ENCODE measurements at places on chromosomes 2 and 18.

- peak; percentile 89 for DNase-seq
Measured at GRCh38 chr18:79378536-79379250, 17.0 kb upstream of the NFATC1 start.

DNA sequence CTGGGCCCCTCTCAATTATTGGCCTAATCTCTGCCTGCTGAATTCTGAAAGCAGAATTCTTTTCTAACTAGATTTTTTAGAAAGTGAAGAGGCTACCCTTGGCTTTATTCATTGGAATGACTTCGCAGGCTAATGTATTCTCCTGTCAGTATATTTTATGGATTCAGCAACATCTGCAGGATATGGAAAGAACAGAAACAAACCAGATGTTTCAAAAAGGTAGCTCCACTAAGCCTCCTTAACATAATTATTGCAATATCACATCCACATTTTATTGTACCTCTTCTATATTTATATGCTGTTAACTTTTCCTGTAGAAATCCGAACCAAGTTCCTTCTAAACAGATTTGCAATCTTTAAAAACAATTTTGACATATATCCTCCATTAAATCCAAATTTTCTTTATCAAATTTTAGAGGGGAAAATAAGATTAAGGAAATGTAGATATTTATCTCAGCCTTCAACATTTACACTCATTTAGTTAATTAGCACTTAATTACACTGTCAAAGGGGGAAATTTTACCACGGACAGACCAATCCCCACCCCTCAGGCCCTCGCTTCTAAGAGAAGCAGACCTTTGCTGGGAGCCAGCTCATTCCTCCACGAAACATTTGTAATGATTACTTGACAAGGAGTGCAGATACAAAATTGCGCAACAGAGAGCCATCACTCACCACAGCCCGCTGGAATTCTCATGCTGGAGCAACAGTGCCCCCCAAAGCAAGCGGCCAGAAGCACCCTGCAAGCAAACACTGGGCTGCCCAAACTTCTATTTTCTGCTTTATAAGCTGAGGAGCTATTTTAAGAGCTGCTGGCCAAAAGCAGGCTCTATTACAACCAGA is 253.4 kb downstream of the ETAA1 start:
- peak; percentile 93 for DNase-seq

GRCh38 chr18:2618009-2618408 is 37.5 kb upstream of the SMCHD1 start:
- no peak for DNase-seq

DNA sequence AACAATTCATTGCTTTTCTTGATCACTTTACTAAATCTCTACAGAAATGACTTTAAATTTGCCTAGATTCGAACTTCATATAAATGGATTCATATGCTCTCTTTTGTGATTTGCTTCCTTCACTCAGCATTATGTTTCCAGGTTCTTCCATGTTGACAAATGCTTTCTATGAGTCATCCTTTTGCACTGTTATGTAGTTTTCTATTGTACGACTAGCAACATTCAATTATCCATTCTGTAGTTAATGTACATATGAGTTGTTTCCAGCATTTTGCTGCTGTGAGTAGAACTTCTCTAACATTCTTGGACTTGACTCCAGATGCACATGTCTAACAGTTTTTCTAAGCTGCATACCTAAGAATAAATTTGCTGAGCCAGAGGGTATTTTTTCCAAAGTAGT is 66.5 kb upstream of the NEUROD1 start:
- no peak for DNase-seq

- DNase-seq = no peak
Measured at GRCh38 chr2:202023904-202024266, 9.8 kb upstream of the FZD7 start.

DNA sequence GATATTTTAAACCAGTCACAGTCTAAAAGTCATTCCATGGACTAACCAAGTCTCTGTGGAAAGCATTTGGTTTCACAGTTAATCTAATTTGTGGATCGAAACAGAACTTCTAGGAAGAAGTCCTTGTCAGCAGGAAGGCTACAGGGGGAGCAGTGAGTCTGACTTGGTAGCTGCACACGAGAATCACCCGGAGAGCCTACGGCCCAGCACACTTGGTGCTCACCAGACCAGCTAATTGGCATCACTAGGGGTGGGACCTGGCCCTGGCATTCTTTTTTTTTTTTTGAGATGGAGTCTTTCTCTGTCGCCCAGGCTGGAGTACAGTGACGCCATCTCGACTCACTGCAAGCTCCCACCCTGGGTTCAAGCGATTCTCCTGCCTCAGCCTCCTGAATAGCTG is 97.7 kb downstream of the ZNF532 start:
- DNase-seq = no peak

GRCh38 chr18:6328621-6329010 is 86.1 kb downstream of the L3MBTL4 start:
- no peak for DNase-seq

- no peak for DNase-seq
Measured at GRCh38 chr2:134591526-134591925, 127.3 kb downstream of the TMEM163 start.

DNA sequence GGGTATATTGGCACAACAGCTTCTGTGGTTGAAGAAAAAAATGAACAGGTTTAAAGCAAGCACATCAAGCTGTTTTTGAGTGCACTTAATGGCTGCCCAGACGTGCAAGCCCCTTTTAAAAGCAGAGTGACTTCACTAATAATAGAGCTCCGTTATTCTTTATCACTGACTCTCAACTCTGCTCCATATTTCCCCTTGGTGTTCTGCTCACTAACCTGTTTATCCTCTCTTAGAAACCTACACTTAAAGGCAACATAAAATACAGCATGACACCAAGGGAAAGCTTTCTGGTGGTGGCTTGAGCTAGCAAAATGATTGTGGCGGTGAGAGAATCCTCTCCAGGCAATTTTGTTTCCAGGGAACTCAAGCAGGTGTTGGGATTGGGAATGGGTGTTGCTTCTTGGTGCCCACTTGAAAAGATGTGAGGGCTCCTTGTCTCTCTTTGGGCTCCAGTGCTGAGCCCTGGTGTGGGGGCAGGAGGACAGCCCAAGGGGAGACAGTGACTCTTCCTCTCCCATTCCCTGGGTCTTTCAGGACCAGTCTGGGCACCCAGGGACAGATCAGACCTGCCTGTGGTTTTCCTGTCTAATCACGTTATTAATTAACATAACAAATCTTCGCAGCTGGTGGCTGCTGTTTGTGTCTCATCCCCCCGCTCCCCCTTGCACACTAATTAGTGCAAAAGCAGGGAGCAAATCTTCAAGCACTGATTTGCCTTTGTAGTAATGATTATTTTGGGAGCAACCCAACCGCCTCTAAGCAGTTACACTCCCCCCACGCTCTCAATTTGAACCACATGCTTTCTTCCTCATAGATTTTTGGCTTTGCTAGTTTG is 289.4 kb upstream of the CXCR4 start:
- no peak for DNase-seq

GRCh38 chr2:185127412-185127811 is 529.1 kb downstream of the ZNF804A start:
- DNase-seq = no peak

- no peak for DNase-seq
Measured at GRCh38 chr2:240917684-240918257, 11.6 kb downstream of the CROCC2 start.

GRCh38 chr2:227313310-227313709 is 11.7 kb upstream of the MFF start:
- no peak for DNase-seq

DNA sequence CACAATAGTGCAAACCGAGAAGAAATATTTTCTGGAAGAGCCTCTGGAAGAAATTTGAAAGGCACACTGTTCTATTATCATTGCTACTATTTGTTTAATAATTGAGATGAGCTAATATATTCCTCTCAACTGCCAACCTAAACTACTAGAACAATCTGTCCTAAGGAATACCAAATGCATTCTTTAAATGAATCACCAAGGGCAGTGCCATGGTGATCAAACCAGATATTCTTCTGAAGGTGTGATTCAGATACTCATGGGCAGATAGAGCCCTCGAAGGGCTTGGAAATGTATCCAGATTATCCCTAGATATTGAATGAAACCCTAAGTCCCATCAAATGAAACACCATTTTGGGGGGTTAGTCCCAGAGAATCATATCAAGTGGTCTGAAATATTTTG is 76.6 kb downstream of the FIGN start:
- no peak for DNase-seq

DNA sequence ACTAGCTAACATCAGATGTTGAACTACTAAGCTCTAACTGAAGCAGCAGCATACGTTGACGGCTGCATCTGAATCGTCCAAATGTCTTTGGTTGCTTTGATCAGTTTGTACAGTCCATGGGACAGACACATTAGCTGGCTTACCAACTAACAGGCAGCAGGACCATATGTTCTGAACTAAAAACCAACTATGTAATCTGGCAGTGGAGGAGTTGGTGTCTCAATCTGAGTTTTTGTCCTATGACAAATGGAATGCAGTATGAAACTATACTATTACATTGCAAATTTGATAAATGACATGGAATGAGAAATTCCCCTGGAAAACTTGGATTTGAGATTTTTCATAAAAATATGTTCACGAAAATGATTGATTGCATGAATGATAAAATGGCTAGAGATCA is 79.5 kb downstream of the EPHA4 start:
- no peak for DNase-seq

- DNase-seq = no peak
Measured at GRCh38 chr2:131572175-131572574, 44.5 kb downstream of the CCDC74A start.

GRCh38 chr2:135960656-135961551 is 24.5 kb downstream of the DARS1 start:
- DNase-seq = peak; percentile 9

DNA sequence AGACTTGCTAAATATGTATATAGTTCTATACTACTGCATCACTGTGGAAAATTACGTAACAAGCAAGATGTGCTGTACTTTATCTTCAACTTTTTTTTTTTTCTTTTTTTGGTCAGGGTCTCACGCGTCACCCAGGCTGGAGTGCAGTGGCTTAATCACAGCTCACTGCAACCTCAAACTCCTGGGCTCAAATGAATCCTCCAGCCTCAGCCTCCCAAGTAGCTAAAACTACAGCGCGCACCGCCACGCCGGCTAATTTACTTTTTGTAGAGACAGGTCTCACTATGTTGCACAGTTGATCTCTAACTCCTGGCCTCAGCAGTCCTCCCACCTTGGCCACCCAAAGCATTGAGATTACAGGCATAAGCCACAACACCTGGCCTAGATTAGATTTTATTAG is 68.0 kb downstream of the COX7A2L start:
- DNase-seq = no peak

DNA sequence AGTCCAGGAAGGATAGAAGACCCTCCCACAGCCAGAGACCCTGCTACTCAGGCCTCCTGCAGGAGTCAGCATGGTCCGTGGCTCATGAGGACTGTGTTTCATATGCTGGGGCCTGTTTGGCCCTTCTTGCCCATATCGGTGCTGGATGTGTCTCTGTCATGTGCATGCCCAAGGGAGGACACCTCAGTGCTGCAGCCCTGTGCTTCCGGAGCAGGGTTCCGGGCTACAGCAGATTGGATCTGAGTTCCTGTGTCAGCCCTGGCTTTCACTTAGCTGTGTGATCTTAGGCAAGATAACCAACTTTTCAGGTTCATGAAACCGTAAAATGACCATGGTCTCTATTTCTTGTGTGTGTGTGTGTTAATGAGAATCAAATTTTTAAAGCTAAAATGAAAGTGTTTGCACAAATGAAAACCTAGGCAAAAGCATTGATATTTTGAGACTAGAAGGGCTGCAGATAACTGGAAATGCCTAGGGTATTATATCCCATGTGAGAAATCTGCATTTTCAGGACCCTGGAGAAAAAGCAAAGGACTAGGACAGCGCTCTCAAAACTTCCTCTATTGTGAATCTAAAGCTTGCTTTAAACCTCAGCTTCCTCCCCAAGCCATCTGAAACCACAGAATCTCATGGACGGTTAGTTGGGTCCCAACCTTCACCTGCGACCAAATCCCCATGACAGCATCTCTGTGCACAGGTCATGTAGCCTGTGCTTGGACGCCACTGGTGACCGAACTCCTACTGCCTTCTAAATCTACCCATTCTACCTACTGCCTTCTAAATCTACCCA is 58.8 kb upstream of the CAPN13 start:
- DNase-seq = no peak

GRCh38 chr2:107024269-107024668 is 138.3 kb upstream of the ST6GAL2 start:
- no peak for DNase-seq

DNA sequence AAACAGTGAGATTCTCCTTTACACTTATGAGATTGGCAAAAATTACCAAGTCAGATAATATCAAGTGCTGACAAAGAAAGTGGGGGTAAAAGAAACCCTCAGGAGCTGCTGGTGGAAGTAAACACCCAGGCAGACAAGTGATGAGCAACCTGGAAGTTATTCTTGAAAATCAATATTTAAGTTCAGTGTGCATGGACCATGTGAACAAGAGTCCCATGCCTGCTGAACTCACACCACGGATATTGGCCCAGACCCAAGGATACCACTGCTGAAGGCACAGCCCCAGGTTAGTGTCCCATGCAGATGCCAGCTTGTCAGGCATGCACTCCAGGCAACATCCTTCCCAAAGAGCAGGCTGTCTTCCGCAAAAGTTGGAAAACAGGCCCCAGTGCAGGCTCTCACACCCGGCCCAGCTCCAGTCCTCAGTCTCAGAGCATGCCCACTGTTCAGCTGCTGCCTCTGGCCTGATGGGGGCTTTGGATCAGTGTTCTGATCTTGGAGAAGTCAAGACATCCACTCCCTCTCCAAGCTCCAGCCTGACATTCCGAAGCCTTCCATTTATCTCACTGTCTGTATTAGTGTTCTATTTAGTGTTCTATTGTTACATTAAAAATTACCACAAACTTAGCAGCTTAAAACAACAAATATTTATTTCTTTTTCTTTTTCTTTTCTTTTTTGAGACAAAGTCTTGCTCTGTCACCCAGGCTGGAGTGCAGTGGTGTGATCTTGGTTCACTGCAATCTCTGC is 70.0 kb downstream of the HS1BP3 start:
- no peak for DNase-seq

GRCh38 chr2:156803243-156803642 is 367.1 kb downstream of the GPD2 start:
- no peak for DNase-seq

- DNase-seq = no peak
Measured at GRCh38 chr18:62037989-62038778, 145.4 kb upstream of the RNF152 start.

GRCh38 chr2:215606219-215606618 is 170.4 kb upstream of the FN1 start:
- no peak for DNase-seq

- no peak for DNase-seq
Measured at GRCh38 chr2:10300328-10300920, 2.3 kb upstream of the HPCAL1 start.

Data from hepatocyte (in vitro differentiated cells).